ENCODE measurements at places on chromosomes 3 and 15.

- DNase-seq, result peak; percentile 63
Observed at GRCh38 chr15:70794596-70795310, 31.4 kb upstream of the UACA start.

- DNase-seq, result no peak
Observed at GRCh38 chr3:127425505-127426443, 137.9 kb upstream of the PRR20G start.

DNA sequence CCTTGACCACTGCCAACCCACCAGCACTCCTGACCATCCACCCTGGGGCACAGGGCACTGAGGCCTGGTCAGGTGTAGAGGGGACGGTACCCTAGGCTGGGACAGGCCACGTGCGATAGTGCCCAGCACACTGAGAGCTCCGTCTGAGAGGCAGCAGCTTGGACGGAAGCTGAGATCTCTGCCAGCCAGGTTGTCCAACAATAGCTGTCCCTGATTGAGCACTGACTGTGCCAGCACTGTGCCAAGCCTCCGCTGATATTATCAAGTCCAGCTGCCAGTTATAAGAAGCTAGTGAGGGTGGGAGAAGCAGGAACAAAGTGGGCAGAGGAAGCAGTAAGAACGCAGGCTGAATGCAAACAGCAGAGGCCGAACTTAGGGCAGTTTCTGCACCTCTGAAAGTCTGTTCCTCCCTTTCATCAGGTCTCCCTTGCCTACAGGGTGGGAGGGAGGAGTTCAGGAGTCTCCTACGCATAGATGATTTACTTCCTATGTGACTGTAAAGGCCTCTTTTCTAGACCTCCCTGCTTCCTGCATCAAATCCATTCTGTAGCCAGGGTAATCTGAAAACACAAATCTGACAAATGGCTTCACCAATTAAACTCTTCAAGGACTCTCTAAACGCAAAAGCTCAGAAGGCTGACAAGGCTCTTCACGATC lies 29.7 kb downstream of the MRPS11 start:
- DNase-seq, result no peak

DNA sequence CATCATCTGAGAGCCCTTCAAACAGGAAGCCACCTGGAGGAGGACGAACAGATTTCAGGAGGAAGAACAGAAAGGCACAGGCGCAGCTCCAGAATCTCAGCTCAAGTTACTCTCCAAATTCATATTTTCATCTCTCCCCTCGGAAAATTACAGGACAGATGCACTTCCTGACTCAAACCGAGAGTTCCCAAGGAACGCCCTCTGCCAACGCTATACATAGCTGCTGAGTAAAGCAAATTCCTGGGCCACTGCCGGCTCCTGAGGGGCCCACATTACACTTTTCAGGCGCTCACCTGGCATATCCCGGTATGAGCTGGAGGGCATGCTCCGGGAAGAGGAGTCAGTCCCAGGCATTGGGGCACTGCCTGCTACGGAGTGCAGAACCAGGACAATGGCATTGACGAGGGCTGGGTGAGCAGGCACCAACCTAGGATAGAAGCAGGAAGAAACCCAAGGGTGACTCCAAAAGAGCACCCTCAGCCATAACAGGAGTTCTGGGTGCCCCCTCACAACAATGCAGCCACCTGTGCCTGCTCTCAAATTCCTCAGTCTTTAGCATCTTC lies 11.2 kb downstream of the UBL7 start:
- DNase-seq, result no peak

GRCh38 chr3:119944091-119944490 lies 150.2 kb downstream of the GSK3B start:
- no peak for DNase-seq

DNA sequence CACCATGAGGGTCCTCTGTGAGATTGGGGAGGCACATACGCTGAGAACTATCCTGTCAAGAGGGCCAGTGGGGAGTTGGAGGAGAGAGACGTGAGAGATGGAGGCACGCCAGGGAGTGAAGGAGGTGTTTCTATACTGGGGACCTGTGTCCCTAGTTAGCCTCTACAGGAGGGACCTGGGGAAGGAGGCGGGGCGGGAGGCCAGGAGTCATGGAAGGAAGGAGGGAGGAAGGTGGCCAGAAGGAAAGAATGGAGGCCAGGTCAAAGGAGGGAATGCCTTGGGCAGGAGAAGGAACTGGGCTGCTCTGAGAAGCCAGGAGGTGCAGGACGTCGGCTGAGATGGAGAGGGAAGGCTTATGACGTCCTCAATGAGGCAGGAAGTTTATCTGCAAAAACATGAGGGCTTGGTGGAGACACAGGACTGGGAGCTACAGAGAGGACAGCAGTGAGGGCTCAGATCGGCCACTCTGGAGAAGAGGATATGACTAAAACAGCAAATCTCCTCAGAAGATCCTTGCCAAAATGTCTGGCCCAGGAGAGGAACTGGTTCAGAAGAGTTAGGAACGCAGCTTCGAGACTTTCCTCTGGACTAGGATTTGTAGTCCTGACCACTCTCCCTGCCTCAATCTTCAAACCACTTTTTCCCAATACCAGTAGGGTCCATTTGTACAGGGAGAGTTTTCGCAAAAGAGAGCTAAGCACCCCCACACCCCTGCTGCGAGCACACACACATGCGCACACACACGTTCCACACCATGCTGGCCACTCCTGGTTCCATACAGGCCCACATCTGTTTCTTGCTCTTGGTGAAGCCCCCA lies 59.9 kb downstream of the ADCY5 start:
- DNase-seq, result peak; percentile 6

GRCh38 chr15:78993931-78994530 lies 49.2 kb upstream of the CTSH start:
- no peak for DNase-seq

DNA sequence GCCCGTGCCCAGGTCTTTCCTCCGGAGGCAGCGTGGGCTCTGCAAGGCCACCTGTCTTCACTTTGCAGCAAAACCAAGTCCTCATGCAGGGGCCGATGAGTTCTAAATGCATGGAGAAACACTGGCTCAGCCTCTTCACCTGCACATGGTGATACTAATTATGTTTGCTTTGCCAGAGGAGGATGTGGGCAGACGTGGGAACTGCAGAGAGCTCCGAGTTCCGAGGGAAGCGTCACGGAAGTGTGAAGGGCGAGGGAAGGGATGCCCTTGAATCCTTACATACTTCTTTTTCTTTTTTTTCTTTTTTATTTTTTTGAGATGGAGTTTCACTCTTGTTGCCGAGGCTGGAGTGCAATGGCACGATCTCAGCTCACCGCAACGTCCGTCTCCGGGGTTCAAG lies 74.8 kb downstream of the GABRG3 start:
- no peak for DNase-seq

- no peak for DNase-seq
Observed at GRCh38 chr3:118102737-118103136, 931.9 kb downstream of the IGSF11 start.

All from GM23248 (cell line).